Stimulated activated CD8-positive, alpha-beta memory T cell treated with anti-CD3 and anti-CD28 coated beads, Interleukin-4, amount 100 ng/mL, for 48 hours (primary cell): ENCODE measurements at places on chromosomes 1 and 21.

- DNase-seq, result no peak
Measured at GRCh38 chr1:182146286-182146685, 84.8 kb upstream of the ZNF648 start.

DNA sequence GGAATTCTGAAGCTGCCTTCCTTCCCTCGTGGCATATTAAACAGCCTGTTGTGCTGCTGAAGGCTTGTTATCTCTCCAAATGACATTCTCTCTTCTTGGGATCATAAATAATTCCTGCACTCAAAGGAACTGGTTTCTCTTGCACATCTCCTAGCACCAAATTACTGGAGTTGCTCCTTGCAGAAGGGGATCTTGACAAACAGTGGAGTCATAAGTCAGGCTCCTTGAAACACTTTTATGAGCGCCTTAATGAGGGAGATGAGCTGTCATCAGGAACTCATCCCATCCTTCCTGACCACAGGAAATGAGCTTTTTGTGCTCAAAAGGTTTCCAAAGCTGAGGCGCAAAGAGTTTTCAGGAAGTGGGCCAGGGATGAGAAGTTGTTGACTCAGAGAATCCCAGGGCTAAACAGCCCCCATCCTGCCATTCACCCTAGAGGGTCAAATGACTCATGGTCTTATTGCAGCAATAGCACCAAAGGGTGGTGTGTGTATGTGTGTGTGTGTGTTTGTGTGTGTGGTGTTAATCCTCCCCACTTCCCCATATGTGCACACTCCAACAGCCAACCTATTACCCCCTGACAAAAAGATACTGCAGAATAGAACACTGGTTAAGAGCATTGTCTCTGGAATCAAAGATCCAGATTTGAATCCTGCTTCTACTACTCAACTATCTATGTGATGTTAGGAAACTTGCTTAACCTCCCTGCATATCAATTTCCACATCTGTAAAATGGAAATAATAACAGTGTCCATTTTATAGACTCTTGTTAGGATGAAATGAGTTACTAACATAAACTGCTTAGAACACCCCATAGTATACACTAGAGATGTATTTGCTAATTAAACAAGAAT is 2.8 kb upstream of the PHC2 start:
- no peak for DNase-seq

DNA sequence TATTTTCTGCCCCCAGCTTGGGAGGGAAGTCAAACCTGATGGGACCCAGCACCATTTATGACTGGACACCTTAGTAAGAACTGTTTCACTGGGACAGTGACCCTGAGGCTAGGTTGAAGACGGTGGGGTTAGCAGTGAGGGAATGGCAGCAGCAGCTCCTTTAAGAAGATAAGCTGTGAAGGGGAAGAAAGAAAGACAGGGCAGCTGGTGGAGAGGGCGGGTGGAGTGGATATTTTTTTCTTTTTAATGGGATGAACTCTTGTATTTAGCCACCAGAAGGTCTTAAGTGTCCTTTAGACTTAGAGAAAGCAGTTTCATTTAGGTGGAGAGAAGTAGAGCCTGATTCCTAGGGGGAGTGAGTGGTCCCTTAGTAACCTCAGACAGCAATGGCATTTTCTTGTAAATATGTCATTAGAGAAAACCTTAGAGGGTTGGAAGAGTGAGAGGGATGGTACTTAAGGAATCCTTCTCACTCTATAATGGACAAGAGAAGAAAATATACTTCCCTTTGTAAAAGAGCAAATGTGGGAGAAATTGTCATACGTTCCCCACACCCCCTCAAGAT is 187.5 kb downstream of the HHAT start:
- no peak for DNase-seq

DNA sequence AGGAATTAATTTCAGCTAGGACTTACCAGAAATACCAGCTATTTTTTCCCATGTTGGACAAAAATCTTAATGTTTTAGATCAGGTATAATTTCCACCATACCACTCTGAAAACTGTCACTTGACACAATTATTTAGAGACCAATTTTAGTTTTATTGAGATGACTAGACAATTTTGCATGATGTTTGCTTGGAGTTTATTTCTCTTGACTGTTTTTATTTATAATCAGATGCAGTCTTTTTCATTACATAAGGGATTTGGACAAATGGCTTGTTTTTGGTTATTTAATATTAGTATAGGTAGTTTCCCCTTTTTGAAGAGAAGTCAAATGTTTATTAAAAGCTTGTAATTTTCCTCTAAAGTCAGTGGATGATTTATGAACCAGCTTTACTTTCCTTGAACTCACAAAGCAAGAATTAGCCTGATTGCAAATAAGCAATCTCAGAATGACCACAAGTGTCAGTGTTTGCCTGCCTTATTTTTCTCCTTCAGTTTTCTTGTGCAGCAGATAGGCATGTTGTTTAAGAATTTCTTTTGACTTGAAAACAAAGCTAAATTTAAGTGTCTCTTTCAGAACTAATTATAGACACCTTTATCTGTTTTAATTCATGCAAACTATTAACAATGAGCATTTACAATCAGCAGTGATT is 3.8 kb upstream of the B3GALT2 start:
- no peak for DNase-seq

GRCh38 chr1:174519844-174520243 is 72.1 kb downstream of the GPR52 start:
- no peak for DNase-seq
